ENCODE measurements at places on chromosomes 13 and 19.
A peak's percentile ranks its signal among the peaks of the same experiment; 100 is the strongest.

- no peak for DNase-seq
Measured at GRCh38 chr13:106183410-106184065, 351.9 kb downstream of the EFNB2 start.

- DNase-seq: no peak
Measured at GRCh38 chr13:52852444-52852843, 4.0 kb upstream of the PCDH8 start.

- DNase-seq: no peak
Measured at GRCh38 chr19:9836021-9836420, 903 bp downstream of the PIN1 start.

DNA sequence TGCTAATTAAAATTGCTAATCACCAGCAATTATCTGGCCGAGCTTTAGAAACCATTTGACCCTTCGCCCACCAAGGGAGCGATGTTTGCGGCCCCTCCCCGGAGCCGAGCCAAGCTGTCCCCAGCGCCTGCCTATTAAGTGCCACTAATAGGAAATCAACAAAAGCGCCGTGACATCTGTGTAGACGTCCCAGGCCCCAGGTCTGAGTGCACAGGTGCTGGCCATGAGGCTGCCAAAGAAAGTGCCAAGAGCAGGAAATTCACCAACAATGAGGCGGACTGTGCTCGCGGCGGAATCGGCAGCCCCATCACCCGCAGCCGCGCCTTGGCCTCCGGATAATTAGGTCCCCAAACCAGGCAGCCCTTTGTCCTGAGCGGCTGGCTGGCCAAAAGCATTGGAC lies 44.5 kb upstream of the SPACA7 start:
- DNase-seq: no peak

GRCh38 chr19:31057476-31057875 lies 291.8 kb downstream of the TSHZ3 start:
- DNase-seq: no peak

DNA sequence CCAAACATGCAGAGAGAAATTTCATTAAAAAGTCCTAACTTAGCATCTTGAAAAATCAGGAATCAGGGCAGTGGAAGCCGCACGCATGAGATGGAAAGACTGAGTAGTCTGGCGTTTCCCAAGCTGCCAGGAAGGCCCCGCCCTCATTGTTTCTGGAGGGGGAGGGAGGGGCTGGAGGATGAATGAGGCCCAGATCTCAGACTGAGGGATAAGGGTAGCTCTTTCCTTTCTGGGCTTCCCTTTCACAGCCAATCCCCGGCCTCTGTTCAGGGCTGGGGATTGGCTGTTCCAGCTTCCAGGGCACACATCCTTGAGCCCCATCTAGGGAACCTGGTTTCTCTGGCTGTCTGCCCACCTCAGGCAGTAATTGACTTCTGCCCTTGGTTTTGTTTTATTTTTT lies 7.3 kb downstream of the C19orf53 start:
- peak; percentile 67 for DNase-seq

DNA sequence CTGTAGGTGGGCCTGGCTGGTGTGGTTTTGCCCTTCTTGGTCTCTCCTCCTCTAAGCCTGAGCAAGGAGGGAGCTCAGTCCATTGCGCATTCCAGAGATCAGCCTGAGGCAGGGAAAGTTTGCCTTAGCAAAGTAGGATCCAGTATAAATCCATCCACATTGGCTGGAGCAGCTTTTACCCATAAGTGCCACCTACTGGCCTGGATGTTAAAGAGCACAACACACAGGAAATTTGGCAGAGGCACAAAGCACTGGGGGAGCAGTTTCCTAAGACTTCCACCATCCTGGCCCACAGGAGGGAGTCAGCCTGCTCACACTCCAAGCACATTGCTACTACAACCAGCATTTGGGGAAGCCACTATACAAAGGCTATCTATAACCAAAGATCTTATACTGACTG lies 1124.2 kb downstream of the SLITRK1 start:
- peak; percentile 44 for DNase-seq

- DNase-seq: no peak
Measured at GRCh38 chr13:51481656-51482055, 28.8 kb upstream of the INTS6 start.

GRCh38 chr13:43830497-43830881 lies 43.7 kb upstream of the ENOX1 start:
- no peak for DNase-seq

- no peak for DNase-seq
Measured at GRCh38 chr13:99516153-99516929, 15.1 kb downstream of the TM9SF2 start.

DNA sequence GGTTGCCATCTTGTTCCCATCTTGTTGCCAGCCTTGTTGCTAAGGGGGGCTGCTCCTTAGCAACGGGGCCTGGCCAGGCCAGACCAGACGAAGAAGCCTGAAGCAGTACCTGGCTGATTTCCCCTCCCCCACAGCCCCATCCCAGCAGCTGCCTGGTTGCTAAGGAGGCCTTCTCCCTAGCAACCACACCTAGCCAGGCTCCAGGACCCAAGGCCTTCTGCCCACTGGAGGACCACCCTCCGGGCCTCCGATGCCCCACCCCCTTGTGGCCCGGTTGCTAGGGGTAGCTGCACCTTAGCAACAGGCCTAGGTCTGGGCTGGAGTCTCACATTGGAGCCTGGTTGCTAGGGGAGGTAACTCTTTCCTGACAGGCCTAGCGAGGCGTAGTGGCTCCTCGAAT lies 3.9 kb downstream of the PRRG2 start:
- DNase-seq: no peak

DNA sequence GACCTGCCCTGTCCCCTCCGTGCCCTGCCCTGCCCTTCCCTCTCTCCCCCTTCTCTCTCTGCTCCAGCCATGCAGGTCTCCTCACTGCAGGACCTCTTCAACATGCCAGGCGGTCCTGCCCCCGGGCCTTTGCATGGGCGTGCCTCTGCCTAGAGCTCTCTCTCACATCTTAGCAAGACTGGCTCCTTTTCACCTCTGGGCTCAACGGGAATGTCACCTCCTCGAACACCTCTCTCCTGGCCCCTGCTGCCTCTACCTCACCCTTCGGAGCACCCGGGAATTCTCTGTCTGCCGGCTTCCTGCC lies 5.6 kb downstream of the MFSD12 start:
- no peak for DNase-seq

DNA sequence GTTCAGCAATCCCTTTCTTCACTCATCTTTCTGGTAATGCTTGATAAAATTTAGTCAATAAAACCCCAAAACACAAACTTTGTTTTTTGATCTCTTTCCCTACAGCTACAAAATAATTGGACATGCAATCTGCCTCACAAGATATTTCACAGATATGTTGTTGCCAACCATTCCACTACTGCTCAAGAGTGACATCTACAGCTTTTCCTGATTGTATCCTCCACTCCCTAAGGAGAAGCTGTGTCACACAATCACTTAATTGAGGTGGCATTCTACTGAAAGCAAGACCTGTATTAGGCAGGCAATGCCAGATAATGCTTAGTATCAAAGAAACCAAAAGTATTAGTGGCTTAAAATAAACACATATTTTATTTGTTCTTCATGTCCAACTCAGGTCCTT lies 1646.2 kb upstream of the SPRY2 start:
- no peak for DNase-seq

DNA sequence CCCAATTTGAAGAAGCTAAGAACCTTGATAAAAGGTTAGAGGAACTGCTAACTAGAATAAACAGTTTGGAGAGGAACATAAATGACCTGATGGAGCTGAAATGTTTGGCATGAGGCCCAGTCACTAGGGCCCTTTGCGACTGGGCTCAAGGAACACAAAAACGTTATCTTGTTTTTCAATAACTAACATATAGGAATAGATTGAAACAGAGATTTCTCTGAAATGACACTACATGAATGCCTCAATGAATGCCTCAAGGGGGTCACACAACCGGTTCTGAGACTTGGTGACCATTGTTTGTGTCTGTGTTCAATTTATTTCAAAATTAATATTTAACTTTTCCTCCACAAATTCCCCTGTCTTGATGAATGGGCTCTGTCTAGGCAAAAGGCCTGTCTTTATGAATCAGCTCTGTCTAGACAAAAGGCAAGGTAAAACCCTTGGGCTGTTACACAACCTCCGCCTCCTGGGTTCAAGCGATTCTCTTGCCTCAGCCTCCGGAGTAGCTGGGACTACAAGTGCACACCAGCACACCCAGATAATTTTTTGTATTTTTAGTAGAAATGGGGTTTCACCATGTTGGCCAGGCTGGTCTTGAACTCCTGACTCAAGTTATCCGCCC lies 932 bp upstream of the ZNF486 start:
- DNase-seq: no peak

DNA sequence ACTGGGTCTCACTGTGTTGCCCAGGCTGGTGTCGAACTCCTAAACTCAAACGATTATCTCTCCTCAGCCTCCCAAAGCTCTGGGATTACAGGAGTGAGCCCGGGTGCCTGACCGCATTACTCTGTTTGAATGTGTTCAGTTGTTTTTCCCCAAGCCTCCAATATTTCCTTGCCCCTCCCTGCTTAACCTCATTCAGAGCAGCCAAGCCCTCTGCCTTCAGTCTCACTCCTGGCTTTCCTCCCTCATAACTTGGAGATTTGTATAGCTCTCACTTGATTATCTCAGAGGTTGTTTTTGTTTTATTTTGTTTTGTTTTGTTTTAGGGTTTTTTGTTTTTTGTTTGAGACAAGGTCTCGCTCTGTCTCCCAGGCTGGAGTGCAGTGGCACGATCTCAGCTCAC lies 11.4 kb downstream of the EPHX3 start:
- no peak for DNase-seq

DNA sequence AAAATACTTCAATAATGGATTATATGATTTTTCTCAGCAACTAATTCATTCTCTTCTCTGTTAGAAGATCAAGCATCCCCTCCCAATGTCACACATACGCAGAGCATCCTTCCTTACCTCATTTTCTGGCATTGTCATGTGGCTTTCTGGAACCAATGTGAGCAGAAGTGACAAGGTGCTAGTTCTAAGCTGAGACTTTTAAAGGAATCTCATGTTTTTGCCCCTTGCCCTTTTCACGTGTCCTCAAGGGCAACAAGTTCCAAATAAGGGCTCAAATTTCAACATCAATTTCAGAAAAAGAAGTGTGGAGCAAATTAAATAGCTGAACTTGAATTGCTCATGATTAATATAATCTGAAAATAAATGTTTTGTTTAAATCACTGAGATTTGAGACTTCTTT lies 4.6 kb upstream of the PRR20A start:
- no peak for DNase-seq

- DNase-seq: no peak
Measured at GRCh38 chr13:108960006-108960405, 330.6 kb downstream of the MYO16 start.

DNA sequence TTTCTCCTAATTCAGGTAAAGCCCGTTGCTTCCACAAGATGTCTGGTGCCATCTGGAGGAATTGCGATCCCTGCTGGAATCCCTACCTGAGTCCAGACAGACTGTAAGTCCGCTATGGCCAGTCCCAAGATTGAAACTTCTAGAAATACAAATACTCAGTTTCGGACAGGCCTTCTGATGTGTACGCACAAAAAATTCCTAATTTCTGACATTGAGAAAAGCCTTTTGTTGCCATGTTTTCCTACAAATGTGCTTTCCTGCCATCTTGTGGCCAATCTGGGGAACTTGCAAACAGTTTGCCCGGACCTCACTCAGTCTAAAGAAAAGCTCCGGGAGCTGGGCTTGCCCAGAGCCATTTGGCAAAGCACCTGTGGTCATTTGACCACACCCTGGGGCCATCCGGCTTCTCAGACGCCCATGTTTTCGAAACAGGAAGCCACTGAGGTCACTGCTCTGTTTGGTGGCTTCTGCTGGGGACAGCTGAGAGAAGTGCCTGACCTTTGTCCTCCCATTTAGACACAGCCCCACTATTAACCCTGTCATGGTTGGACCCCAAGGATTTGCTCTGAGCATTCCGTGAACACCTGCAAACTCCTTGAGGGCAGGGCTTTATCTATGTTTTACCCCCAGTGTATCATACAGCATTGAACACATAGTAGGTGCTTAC lies 79.4 kb downstream of the SLC15A1 start:
- DNase-seq: peak; percentile 92

DNA sequence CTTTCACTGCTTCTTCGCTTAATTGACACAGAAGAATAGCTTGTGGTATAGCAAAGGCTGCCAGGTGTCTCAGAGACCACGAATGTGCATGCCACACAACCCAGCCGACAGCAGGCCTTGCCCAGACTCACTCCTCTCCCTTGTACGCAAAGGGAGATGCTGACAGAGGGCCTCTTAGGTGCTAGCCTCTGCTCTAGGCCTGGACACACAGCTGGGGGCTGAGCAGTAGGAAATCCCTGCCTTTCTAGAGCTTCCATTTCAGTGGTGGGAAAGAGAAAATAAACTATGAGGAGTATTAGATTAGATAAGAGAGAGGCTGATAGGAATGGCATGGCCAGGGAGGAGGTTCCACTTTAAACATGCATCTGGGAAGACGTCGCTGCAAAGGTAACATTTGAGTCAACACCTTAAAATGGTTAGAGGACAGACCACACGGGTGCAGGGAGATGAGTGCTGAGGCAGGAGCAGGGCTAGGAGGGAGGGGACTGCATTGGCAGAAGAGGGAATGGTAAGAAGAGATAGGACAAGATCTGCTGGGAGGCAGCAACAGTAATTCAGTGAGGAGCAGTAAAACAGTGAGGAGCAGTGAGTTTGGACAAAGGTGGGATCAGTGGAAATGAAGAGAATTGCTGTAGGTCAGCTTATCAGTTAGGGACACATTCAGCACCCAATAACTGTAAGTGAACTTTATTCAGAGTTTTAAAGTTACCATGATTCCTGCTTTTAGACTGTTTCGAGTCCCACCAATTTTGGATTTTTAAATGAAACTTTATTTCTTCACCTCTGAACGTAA lies 100.0 kb downstream of the RNF17 start:
- no peak for DNase-seq

DNA sequence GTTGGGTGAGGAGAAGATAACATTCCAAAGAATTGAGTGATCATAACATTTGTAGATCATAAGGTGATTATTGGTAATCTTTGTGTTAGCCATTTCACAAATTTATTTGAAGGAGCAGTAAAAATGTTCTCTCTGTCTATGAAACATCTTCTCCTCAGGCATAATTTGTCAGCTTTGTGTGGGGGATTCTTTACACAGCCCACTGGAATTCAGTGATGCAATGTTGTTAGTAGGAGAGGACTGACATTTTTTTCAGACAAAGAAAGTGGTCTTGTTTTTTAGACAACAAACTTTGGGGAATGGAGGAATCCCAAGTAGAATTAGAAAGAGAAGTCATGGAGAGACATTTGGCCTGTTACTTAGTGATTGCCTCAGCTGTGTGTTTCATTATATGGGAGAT lies 100.3 kb downstream of the ITGBL1 start:
- no peak for DNase-seq

DNA sequence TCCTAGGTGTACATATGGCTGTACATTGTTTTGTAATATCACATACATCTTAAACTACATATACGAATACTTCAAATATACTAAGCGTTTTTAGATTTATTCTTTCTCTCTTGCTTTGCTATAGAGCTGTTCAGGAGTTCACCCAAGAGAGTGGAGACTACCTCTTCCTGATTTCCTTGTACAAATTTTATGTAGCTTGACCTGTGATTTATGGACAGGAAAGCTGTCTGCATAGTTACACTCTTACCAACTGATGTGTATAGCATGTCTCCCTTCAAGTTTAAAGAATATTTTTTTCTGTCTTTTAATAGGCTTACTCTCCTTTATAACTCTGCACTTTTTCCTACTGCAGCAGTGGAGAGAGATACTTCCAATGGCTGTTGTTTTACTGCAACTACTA lies 428.7 kb downstream of the NDFIP2 start:
- DNase-seq: no peak

GRCh38 chr19:32403291-32403995 lies 2.1 kb upstream of the DPY19L3 start:
- no peak for DNase-seq
